ENCODE measurements at places on chromosomes 2 and 18.

- DNase-seq, result peak; percentile 59
These were observed 83.8 kb upstream of the TFCP2L1 start for GRCh38 chr2:121368836-121369235.

DNA sequence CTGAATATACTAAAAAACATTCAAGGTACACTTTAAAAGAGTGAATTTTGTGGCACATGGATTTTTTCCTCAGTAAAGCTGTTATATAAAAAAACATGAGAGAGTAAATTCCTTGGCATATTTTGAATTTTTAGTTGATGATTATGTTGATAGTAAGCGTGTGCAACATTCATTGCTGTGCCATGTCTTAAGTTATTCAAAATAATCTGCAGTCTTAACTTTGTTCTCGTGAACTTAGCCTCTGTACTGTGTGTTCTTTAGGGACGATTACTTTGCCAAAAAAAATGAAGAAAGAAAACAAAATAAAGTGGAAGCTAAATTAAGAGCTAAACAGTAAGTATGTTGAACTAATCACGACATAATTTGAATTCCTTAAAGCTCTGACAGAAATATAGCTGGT, 9.6 kb downstream of the SSB start:
- DNase-seq, result peak; percentile 64

DNA sequence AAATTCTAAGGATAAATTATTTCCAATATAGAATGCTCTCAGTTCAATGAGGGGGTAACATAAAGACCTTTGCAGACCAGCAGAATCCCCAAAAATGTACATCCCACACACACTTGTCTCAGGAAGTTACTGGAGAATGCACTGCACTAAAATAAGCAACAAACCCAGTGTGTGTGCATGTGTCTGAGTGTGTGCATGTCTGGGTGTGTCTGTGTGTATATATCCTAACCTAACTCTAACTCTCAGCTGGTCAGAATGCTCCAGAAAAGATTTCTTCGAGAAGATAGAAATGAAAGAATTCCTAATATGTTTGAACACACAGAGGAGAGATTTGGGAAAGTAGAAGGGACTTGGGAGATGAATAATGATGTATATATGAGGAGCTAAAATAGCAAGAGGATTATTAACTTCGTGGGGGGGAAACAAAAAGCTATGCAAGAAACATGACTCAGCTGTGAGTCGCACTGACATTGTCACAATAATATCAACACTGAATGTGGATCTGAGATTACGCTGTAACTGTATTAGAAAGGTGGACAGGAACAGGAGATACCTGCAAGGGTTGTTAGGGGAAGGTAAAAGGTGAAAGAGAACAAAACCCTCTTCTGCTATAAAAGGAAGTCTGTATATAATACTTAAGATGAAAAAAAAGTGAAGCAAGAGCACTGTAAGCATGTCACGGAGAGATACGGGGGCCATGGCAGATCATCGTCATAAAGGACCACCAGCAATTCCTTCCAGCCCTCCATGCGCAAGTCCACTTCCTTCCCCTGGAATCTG, 11.1 kb downstream of the COLEC12 start:
- peak; percentile 57 for DNase-seq

GRCh38 chr2:175852879-175853615, 149.0 kb downstream of the LNPK start:
- DNase-seq, result no peak

GRCh38 chr2:69811591-69811990, 17.9 kb upstream of the GMCL1 start:
- no peak for DNase-seq

GRCh38 chr2:1784986-1785617, 40.8 kb upstream of the PXDN start:
- DNase-seq, result no peak

DNA sequence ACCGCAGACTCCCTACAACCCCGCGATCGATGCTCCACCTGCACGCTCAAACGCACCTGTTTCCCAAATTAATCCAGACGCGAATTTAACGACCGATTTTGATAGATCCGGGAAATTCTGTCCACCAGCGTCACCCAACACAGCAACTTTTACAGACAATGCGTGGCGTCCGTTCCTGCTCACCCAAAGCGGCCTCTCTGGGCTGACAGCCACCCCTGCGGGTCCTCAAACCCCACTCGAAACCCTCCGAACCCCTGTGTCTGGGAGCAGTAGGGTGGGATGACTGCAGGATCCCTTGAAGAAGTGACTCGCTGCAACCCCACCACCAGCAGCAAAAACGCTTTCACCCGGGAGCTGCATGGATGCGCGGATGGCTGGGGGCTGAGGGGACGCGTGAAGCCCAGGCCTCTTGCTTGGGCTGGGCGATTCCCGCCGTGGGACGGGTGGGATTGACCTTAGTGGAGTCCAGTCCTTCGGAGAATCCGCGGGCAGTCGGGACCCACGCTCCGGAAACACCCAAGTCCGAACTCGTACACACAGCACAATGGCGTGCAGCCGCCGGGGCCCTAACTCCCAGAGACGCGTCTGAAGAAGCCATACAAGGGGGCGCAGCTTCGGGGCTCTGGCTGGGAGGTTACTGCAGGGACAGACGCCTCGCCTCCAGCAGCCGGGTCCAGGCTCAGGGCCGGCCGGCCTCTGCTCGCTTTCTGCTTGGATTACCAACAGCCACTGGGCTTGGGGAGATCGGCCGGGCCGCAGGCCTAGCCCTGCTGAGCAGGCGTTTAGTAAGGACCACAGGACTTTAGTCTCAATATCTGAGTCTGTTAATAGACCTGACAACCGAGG, 31.1 kb upstream of the ATP6V1B1 start:
- DNase-seq, result no peak

- DNase-seq, result peak; percentile 21
These were observed 726.9 kb upstream of the CHAC2 start for GRCh38 chr2:53040536-53041229.

- no peak for DNase-seq
These were observed 323.4 kb upstream of the RBMS1 start for GRCh38 chr2:160816916-160817499.

- DNase-seq, result peak; percentile 69
These were observed 51.6 kb upstream of the RAPH1 start for GRCh38 chr2:203586696-203587095.

DNA sequence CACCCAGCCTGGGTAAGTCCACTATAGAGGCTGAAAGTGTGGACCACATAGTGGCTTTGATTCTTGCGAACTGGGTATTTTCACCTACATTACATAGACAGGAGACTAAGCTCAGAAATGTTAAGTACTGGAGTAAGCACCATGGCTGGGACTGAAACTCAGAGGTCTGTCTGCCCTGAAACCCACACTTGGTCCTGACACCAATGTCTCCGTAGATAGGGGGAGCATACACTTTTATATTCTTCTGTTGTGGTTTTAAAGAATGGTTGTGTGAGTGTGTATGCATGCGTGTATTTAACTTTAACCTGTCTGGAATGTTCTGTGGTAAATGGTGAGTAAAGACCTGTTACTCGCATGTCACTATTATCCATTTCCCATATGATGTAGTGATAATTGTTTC, 10.3 kb upstream of the NPPC start:
- no peak for DNase-seq

- no peak for DNase-seq
These were observed 136.7 kb downstream of the BCL2 start for GRCh38 chr18:63182861-63183260.

- peak; percentile 82 for DNase-seq
These were observed 104.2 kb downstream of the ZNF521 start for GRCh38 chr18:25247725-25248124.

DNA sequence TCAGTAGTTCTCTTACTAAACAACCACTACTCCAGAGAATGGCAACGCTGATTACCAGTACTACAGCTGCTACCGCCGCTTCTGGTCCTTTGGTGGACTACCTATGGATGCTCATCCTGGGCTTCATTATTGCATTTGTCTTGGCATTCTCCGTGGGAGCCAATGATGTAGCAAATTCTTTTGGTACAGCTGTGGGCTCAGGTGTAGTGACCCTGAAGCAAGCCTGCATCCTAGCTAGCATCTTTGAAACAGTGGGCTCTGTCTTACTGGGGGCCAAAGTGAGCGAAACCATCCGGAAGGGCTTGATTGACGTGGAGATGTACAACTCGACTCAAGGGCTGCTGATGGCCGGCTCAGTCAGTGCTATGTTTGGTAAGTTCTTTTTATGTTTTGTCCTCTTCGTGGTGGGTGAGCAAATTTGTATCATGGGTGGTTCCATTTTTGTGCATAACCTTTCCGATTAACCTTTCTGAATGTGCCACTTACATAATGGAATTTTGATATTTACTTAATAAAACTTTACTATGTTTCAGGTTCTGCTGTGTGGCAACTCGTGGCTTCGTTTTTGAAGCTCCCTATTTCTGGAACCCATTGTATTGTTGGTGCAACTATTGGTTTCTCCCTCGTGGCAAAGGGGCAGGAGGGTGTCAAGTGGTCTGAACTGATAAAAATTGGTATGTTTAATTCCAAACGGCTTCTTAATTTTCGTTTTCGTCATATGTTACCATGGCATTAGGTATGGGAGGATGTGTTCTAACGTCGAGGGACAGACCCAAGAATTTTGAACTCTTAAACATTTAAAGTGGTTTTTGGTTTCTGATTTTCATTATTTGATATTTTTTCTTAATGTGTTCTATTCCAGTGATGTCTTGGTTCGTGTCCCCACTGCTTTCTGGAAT, 1.3 kb downstream of the SLC20A1 start:
- DNase-seq, result peak; percentile 21

- no peak for DNase-seq
These were observed 235.7 kb downstream of the AGAP1 start for GRCh38 chr2:235729557-235729947.

DNA sequence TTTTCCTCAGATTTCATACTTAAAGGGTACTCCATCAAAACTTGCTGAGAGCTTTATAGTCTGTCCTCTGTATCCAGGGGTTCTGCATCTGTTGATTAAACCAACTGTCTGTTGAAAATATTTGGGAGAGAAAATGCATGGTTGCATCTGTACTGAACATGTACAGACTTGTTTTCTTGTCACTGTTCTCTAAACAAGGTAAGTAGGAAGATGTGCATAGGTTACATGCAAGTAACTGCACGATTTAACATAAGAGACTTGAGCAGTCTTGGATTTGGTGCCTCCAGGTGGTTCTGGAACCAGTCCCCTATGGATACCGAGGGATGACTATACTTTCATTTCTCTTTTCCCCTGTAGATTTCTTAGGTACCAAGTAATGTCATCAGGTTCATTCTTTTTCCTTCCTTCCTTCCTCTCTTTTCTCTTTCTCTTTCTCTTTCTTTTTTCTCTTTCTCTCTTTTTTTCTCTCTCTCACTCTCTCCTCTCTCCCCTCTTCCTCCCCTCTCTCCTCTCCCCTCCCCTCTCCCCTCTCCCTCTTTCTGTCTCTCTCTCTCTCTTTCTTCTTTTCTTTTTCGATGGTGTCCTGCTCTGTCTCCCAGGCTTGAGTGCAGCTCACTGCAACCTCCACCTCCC, 23.2 kb downstream of the ADNP2 start:
- no peak for DNase-seq

DNA sequence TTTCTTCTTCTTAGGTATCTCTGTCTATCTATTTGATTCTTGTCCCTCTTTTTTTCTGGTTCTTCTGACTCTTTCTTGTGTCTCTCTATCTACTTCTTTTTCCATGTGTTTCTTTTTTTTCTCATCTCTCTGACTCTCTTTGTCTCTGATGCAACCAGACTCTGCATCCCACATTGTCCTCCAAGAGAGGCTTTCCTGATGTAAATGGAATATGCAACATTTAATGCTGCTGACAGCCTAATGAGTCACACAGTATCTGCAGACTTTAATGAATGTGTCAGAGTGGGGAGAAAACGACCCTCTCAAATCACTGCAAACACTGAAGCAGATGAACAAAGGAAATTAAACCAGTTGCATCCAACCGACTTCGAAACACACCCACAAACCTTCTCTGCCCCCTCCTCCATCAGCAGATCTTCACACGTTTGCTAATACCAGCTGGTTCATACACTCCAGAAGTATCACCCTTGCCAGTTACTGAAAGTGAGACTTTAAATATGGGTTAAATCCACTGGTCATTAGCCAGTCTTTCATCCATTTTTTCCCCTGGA, 351.5 kb downstream of the TXNL1 start:
- peak; percentile 50 for DNase-seq

DNA sequence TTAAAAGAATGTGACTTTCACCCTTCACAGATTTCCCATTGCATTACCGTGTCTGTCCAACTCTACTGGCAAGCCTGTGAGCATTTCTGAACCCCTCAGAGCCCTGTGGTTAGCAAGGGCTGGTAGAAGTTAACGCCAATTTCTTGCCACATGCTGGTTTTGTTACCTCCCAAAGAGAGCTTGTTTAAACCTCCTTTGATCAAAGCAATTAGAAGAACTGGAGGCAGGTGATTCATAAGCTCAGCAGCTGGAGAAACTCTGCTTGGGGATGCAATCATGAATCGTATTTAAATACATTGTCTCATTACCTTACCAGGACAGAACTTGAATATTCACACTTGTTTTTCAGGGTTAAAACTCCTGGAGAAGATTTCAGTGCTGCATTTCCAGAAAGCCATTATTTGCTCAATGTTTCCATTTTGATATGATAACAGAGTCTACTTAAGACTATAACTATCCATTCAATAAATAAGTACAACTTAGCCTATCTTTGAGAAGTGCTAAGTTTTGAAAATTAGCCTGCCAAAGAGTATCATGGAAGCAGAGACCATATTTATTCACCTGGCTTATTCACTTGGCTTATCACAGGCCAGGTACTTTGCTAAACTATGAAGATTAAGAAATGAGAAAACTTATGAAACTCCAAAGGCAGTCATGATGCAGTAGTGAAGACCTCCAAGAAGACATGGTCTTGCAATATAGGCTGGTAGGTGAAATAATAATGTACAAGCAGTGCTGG, 292.8 kb downstream of the INSIG2 start:
- DNase-seq, result no peak

- no peak for DNase-seq
These were observed 346.3 kb upstream of the TNP1 start for GRCh38 chr2:217206016-217206725.
